ENCODE measurements at places on chromosomes 4 and X.

GRCh38 chr4:176443117-176443516 is 123.4 kb downstream of the SPCS3 start:
- DNase-seq: no peak

DNA sequence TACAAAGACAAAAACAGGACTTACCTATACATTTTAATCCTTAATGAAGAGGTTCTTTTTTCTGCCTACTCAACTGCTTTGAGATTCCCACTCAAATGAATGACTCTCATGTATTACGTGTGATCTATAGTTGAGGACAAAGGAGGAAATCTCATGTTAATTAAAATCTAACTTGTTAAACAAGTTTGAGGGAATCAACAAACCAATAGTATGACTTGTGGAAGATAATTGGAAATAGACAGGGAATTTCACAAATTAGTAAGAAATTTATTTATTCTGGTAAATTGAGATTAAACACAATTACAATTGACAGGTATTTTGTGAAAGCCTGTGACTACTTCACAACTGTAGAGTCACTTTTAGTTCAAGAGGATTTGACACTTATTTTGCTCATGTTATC is at the start of gene TMPRSS11D:
Gene TMPRSS11D (minus strand): TSS at position 101 of the 400 bp plus-strand sequence. CDS start 69 bp downstream, at position 32.
- DNase-seq: no peak

- DNase-seq: no peak
Measured at GRCh38 chr4:2756691-2757350, 685 bp upstream of the TNIP2 start.

- no peak for DNase-seq
Measured at GRCh38 chr4:81631958-81632441, 160.3 kb upstream of the RASGEF1B start.

DNA sequence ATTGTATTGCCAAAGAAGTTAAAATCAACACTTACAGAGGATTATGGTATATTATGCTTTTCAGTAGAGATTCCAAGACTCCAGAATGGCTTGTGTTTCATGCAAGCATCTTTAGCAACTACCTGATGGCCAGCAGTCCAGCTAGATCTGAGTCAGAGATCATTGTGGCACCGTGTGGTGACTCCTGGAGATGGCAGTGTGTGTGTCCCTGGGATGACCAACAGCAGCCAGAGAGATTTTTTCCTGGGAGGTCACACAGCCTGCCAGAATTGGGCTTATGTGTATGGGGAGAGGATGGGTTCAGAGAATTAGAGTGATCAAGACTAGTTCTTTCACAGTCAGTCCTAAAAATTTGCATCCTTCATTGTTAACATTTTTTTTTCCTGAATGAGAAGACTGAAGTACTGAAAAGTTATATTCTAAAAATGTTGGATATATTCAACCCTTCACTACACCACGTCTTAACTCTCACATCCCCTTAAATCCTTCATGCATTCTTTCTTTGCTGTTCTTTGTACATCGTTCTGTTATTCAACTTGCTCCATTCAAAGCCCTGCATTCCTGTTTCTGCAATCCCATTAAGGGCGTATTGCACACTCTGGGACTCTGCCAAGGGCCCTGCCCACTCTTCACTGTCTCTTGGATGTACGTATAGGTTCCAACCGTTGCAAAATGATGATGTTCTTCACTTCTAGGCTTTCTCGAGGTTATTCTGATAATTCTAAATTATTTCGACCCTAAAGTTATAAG is 12.4 kb downstream of the TENM3 start:
- DNase-seq: no peak

GRCh38 chr4:85499573-85499972 is 24.6 kb downstream of the ARHGAP24 start:
- no peak for DNase-seq

- no peak for DNase-seq
Measured at GRCh38 chrX:6374556-6374955, 145.9 kb upstream of the NLGN4X start.

- DNase-seq: no peak
Measured at GRCh38 chrX:30521440-30522182, 56.0 kb downstream of the TASL start.

DNA sequence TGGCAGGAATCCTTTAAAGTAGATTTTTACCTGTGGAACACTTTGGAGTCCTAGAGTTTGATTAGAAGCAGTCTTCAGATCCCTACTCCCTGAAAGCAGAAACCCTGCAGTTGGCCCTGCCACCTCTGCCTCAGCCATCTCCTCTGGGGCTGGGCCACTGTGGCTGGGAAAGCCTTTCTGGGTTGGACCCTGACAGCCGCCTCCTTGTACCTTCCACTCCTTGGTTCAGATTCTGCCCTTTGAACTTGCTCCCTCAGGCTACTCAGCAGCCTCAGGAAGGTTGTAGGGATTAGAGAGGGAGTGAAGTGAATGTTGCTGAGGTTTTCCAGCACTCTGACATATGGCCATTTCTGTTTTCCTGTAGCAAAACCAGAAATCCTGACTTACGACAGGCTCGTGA is 65.5 kb downstream of the KIT start:
- DNase-seq: no peak

GRCh38 chr4:75916091-75916661 is 13.9 kb upstream of the PPEF2 start:
- DNase-seq: no peak

DNA sequence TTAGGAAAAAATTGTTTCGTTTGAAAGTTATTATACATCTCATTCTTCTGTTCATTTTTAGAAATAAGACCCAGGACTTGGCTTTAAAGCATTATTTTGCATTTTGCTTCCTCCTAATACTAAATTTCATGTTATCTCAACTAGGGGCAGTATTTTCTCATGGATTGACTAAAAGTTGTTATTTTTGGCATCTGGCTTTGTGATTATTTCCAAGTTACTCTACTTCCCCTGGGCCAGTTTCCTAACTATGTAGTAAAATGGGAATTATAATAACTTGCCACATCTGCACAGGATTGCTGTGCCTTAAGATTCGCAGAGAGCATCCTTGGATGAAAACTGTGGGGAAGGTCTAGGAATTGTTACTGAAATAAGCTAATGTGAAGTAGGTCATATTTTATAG is 3.0 kb downstream of the RBPJ start:
- no peak for DNase-seq

DNA sequence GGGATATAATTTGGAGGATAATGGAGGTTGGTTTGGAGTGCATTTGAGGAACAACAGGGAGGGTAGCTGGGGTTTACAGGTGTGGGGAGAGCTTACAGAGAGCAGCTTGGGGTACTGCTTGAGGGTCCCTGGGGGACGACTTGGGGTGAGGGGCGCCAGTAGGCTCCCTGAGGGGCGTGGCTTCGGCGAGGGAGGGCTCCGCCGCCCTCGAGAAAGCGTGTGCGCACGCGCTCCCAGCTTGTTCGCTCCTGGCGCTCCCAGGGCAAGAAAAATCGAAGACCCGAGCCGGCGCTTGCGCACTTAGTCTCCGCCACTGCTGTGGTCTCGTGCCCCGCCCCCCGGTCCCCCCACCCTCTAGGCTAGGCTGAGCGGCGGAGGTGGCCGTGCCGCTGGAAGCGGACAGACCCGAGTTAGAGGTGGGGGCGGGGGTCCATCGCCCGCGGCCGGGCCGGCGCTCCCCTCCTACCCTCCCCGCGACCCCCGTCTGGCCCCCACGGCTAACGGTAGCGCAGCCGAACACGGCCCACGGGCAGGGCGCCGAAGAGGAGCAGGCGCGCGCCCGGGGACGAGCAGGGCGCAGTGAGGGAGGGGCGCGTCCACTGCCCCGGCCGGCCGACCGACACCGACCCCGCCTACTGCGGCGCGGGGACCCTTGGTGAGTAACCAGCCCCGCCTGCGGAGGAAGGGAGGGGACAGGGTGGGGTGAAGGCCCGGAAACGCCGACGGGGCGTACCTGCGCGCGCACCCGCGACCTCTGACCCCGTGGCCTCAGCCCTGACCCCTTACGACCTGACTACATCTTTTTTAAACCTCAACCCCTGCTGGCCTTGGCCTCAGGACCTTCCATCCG is 5.4 kb upstream of the CCDC120 start:
- peak; percentile 60 for DNase-seq

DNA sequence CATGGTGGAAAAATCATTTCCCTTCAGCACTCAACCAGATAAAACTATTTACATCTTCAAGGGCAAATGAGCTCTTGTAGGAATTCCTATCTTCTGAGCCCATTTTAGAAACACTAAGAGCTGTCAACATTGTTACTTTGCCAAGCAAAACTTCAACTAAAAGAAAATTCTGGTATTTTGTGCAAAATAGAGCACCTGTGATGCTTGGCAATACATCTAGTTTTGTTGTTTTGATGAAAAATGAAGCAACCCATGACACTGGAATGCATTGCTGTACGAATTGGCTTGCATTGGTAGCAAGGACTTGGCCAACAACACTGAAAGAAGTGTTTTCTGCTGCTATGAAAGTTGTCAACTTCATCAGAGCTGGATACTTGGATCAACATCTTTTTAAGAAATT is 194.4 kb downstream of the COX18 start:
- DNase-seq: no peak

DNA sequence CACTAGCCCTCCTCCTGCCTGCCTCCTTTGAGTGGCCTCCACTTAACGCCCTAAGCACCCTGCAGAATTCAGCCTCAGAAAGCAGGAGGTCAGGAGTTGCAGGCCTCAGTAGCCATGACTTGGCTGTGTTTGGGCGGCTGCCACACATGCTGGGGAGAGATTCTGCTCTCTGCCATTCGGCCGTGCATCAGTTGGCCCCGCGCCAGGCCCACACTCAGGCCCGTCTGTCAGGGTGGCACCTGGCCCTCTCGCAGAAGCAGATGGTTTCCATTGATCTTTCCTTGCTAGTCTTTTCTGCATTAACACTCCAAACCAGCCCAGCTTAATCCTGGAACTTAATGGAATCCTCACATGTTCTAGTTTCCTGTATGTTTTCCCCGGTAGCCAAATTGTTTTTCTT is 30.7 kb upstream of the ATP6AP2 start:
- no peak for DNase-seq
